ENCODE measurements at places on chromosomes 2 and 18.
A peak's percentile ranks its signal among the peaks of the same experiment; 100 is the strongest.

GRCh38 chr18:78587096-78587495, 392.5 kb upstream of the SALL3 start:
- no peak for DNase-seq

DNA sequence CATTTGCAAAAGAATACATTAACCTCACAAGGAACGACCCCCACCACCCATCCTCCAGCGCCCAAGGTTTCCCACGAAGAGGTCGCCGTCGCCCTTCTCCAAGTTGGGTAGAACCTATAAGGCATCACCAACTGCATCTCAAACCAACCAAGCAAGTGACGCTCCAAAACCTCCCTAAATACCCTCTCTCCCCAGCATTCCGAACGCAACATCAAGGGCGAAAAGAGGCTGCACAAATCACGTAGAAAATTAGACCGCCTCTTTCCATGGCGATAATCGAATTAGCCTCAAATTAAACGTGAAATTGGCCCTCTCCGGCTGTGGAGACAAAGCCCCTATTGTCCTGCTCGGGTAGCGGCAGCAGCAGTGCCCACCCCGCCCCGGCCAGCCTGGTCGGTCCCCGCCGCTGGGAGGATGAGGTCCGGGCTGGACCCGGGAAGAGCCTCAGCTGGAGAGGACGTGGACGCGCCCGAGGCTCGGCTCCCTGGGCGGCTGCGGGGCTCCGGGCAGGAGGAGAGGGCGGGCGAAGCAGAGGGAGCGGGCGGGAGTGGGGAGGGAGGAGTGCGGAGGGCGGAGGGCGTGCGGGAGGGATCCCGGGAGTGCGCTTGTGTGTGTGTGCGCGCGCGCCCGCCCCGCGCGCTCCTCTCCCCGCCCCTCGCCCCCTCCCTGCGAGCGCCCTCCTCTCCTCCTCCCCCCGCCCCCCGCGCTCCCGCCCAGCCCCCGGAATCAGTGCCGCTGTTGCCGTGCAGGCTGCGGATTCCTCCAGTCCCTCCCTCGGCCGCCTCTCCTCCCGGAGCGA, at the start of gene SPTBN1:
Gene SPTBN1 (plus strand): TSS at position 765 of the 799 bp plus-strand sequence. CDS start 70,092 bp downstream, outside the sequence.
- no peak for DNase-seq

DNA sequence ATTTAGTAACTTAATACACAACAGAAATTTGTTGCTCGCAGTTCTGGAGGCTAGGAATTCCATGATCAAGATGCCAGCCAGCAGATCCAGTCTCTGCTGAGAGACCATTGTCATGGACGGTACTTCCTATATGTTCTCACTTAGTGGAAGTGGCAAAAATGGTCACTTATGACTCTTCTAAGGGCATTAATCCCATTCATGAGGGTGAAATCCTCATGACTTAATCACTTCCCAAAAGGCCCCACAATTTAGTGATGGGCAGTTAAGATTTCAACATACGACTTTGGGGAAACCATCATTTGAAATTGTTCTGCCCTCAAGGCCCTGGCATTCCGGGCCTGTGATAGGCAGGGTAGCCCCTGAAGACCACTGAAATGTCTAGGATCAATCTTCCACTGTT, 23.0 kb downstream of the BZW1 start:
- DNase-seq: no peak

- DNase-seq: no peak
These were observed 1.3 kb downstream of the LIPG start for GRCh38 chr18:49563130-49563540.

DNA sequence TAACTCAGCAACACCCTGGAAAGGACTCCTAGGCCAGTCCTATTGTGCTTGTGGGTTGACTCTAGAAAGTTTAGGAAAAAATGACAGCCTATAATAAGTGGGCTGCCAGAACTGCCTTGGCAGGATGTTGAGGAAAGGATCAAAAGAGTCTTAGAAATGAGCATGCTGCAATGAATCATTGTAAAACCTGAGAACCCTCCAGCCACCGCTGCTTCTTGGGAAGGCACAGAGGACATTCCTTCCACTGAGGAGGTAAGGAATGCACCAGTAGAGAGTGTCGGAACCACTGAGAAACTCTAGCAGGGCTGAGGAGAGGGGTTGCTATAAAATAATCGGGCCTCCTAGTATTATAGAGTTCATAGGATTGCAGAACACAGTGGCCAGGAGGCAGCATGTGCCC, 146.7 kb upstream of the SMIM21 start:
- DNase-seq: no peak

DNA sequence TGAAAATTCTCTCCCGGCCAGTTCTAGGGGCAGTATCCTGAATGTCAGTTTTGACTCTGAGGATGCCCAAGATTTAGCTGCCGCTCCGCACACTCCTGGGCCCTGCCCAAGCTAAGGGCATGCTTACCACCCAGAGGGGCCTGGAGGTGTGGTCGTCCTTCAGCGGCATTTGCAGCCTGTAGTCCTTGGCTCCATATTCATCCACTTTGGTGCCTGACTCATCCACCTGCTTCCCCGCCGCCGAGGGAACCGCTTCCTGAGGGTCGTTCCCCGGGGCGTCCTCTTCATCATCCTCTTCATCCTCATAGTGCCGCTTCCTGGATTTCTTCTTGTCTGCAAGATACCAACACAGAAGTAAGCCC, 577 bp downstream of the ERCC3 start:
- no peak for DNase-seq

- peak; percentile 66 for DNase-seq
These were observed 48.2 kb upstream of the PPM1B start for GRCh38 chr2:44120428-44120827.

DNA sequence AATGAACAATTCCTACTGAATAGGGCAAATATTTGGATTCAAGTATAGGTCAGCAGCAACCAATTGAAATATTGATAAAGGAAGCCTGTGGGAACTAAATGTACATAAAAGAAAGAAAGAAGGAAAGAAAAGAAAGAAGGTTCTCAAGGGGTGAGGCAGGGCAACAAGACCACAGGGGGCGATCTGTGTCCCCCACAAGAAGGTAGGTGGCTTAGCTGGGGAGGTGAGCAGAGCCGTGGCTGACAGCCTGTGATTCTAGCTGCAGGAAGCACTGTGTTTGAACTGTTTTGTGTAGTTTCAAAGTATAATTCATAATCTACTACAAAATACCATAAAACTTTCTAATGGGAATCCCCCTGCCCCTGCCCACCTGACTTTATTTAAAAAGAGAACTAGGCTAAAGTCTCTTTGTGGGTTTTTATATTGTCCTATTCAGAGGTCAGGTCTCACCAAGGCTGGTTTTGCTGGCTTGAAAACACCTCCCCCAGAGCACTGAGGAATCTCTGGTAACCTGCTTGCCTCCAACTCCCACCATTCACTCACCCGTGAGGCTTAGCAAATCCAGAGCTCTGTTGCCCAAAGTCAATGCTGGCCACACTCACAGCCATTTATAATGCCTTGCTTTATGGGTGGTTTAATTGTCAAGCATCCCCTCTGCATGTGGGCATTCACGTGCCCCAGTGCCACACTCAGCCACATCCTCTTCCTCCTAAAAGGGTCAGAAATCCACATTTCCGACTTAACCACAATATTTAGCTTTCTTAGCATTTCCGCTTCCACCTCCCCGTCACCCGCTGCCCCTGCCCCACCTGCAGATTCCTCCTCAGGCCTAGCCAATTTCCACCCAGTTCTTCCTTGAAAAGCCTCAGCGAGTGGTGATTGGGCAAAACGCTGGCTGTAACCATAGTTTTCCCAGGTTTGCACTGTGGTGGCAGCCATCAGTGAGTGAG, 36.4 kb upstream of the LMAN1 start:
- DNase-seq: no peak

- DNase-seq: no peak
These were observed 192.4 kb downstream of the ZBTB7C start for GRCh38 chr18:48216639-48217257.

GRCh38 chr18:74669136-74669798, 71.6 kb downstream of the ZNF407 start:
- no peak for DNase-seq

DNA sequence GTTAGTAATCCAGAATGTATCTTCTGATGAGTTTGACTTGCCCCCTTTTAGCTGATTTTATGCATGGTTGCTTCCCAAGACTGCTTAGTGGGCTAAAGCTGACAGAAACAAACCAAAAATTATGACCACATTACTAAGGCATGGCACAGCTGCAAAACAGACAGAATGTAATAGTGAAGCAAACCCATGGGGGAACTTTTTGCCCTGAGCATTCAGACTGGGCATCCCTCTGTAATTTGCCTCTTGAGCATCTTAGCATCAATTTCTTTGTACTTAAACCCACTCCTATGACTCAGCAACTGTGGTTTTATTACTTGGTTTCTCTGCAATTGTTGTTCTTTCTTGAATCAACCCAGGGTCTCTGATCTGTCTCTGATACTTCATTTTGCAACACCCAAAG, 487.3 kb upstream of the DCC start:
- DNase-seq: no peak

DNA sequence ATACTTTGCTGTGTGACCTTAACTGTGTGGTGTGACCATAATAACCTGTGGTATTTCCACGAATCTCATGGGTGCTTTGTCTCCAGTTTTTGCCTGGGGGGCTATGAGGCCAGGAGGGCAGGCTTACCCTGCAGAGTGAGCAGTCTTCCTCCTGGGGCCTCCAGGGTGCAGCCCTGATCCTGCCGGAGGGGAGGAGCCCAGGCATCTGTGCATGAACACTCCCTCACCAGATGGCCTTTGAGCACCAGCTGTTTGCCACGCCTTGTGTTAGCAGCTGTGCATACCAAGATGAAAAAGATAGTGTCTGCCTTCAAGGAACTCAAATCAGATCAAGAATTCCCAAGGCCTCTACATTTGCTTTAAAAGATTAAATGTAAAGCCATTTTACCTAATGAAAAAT, 75.0 kb upstream of the RBM44 start:
- DNase-seq: peak; percentile 27

GRCh38 chr2:73089270-73090030, 17.9 kb upstream of the SFXN5 start:
- no peak for DNase-seq

DNA sequence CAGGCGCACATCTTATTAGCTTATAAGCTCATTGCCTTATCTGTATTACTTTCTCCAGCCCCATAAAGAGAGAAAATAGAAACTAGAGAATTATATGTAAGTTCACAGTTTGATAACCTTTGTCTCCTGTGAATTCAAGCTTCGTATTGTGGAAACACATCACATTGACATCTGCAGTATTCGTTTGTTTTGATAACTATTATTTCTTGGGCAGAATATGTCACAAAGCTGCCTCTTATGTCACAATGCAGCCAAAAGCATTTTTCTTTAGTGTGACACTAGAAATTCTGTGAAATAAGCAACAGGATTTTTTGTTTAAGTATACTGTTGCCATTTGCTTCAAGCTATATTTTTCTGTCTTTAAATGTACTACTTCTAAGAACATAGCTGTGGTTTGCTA, 221.5 kb downstream of the DOK6 start:
- no peak for DNase-seq

DNA sequence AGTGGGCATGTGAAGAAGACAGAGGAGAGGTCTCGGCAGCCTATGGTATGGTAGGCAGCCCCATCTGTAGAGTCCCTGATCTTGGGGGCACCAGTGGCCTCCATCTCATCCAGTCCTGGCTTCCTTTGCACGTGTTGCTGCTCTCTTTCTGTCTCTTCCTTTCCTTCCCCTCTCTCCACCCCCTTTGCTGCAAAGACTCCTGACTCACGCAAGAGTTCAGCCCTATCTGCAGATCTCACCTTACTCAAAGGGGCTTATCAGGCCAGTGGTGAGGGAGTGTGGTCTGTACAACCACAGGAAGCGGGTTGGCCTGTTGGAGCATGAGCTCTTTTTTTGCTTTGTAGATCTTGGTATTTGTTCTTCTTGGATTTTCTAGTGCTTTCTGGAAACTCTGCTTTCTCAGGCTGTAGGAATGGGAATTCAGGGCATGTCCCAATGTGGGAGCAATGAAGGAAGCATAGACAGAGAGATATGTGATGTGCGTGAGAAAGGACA, 14.6 kb upstream of the NT5DC4 start:
- peak; percentile 97 for DNase-seq

DNA sequence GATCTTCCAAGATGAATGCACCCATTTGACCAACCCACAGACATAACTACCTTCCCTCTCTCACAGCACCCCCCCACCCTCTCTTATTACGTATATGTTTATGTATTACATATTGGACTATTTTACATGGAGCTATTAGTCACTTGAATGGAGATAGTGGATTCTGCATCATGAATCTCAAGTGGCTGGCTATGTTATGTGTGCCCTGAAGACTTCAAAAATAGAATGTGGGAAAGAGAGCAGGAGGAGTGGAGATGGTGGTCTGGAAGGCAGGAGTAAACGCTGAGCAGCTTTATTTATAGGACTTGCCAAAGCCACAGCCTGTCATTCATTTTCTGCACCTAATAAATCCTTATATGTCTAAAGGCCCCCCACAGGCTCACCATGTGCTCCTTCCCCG, 4.9 kb downstream of the ANTXR1 start:
- DNase-seq: no peak

DNA sequence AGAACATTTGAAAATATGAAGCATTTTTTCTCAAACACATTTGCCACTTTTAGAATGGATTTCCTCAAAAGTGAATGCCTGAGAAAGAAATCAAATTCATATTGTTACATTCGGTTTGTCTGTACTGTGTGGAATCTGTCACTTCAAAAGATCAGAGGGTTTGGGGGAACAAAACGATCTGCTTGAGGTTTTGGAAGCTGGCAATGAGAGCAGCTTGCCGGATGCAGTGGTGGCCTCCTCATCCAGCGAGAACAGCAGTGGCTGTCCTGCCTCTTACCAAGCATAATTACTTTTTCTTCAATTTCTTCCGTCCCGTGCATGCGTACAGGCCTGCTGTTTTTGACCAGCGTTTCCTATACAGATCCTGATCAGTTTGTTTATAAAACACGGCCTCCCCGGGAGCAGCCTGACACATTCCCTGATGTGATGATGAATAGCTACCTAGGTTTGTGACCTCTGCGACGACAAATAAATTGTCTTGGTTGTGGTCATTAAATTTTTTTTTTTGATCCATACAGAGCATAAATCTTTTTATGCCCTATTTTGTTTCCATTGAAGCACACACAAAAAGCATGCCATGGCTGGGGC, 45.2 kb downstream of the ITGA6 start:
- no peak for DNase-seq

GRCh38 chr2:163155279-163155883, 316.8 kb upstream of the KCNH7 start:
- DNase-seq: peak; percentile 73

- peak; percentile 24 for DNase-seq
These were observed 8.2 kb downstream of the IL1A start for GRCh38 chr2:112776113-112776512.

DNA sequence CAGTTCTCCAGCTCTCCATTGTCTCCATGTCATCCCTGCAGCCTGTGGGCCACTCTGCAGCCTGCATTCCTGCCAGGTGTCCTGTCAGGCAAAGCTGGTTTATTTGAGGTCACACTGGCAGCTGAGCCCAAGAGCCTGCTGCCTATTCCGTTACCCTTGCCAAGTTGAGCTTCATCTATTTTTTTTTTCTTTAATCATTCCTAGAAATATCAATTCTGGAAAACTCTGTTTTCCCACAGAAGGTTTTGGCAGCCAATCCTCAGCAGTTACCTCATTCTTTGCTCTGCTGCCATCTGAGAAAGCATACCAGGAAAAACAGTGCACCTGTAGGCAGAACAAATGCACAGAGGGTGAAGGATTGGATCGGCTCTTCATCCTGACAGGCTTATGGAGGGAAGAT, 411.0 kb upstream of the ACVR2A start:
- no peak for DNase-seq

Measured in OCI-M1 (cell line).